ENCODE measurements at places on chromosomes 2 and 18.

DNA sequence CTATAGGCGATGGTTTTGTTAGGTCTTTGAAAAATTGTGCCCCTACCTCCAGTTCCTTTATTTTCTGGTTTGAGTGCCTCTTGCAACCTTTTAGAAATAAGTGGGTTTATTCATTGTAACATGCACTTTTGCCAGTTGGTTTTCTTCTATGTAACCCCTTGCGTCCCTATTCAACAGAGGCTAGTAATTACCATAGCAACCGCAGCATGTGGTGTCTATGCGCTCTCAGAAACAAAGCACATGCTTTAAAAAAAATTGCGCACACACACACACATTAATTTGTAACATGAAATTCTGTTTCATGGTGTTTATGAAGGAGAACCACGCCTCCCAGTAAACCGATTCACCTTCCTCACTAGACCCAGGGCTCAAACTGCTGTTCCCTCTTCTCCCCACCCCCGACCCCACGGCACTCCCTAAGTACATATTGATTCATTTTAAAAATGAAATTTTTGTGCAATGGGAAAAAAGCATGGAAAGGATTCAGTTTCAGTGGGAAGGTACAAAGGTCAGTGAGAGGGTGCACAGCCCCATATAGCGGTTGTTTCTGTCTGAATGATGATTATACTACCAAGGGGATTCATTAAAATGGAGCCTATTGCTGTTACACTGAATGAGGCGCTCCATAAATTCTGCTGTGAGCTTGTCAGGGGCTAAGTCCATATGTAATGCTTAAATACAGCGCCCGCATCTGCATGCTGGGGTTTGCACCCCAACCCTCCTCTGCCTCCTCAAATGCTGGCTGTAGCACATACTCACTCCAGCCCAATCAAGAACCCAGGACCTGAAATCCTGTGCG is 206.9 kb downstream of the ICOS start:
- DNase-seq = no peak

DNA sequence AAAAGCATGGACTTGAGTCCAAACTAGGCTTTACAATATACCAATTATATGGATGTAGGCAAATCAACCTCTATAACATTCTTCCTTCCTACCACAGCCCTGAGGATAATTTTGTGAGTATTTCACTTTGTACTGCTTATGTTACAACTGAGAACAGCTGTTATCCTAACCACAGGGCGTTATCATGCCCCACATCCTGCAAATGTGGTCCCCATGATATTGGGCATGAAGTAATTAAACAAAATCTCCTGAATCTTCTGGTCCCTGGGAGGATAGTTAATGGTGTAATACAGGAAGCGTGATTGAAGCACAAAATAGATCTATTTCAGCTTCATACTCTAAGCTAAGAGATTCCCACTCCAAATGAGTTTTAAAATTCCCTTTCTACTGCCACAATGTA is 223.6 kb downstream of the CDH20 start:
- DNase-seq = no peak

DNA sequence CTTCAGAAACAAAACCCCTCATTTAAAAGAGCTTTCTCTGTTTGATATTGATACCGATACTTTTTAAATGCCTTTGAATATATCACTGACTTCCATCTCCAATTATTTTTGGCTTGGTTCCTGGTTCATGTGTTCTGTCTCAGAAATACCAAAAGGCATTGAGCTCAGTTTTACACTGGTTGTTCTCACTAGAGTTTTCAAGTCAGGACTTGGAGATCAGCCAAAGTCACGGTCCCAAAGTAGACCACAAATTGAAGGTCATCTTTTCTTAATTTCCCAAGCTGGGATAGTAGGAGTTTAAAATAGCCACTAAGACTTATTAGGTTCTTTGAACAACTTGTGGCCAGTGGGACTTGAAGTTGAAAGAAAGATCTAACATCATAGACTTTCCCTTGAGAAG is 24.2 kb downstream of the DHRS9 start:
- DNase-seq = no peak

GRCh38 chr2:221243771-221244170 is 328.3 kb downstream of the EPHA4 start:
- DNase-seq = no peak

GRCh38 chr2:209424781-209425470 is 1.1 kb downstream of the MAP2 start:
- no peak for DNase-seq

DNA sequence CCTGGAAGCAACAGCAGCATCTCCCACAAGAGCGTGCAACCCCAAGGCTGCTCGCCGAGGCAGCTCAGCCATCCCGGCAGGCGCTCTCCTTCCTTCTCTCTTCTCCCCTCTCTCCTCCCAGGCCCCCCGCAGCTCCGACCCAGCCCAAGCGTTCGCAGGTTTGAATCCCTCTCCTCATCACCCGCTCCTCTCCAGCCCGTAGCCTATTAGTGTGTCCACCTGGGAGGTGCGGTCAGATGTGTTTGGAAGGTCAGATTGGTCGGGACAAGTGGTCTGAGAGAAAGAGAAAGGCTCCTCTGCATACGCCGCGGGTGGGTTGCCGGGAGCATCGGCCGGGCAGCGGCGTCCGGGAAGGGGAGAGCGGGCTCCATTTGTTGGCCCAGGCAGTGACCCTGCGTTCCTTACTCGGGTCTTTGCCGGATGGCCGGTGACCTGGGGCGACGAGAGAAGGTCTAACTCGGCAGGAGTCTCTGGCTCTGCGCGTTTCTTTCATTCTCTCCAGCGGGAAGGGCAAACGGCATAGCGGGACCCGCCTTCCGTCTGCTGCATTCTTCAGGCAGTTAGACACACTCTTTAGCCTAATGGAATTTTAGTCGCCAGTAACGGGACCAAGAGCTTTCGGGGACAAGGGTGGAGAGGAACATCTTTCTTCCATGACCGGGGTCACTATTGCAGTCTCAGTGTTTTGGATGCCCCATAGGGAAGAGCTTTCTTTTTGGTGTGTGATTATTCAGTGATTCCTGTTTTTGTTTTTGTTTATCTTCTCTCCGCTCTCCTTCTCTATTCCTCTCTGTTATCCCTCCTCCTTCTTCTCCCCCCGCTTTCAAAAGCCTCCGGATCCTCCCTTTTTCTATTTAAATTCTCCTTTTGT is 1.1 kb upstream of the TMEFF2 start:
- DNase-seq = no peak

DNA sequence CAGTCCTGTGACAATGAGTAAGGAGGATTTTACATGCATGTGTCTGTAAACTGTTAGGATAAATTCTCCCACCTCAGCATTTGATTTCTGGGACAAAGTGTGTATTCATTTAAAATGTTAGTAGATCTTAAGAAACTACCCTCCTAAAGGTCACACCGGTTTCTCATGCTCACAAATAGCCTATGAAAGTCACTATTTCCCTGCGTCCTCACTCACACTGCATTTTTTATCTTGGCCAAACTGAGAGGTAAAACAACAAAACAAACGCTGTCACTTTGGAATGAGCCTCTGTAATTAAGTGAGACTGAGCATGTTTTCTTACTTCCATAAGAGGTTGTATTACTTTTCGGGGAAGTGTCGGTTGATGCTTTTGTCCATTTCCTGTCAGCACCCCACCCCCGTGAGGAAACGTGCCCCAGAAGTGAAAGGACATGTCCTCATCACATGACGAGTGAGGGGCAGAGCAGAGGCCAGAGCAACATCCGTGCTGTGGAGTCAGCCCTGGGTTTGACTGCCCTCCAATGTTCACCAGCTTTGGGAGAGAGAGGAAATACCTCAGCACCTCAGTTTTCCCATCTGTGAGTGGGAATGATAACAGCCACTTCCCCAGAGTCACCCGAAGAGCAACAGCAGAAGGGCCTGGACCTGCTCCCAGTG is 3.1 kb downstream of the GYPC start:
- no peak for DNase-seq

DNA sequence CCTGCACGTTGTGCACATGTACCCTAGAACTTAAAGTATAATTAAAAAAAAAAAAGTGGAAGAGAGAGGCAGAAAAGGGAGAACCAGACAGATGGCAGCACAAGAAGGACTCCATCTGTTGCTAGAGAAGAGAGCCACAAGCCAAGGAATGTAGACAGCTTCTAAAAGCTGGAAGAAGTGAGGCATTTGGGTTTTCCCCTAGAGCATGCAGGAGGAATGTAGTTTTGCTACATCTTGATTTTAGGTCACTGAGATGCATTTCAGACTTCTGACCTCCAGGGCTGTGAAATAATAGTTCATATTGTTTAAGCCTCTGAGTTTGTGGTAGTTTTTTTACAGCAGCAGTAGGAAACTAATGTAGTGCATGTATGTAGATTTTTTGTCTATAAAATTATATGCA is 46.0 kb downstream of the CAVIN2 start:
- no peak for DNase-seq

DNA sequence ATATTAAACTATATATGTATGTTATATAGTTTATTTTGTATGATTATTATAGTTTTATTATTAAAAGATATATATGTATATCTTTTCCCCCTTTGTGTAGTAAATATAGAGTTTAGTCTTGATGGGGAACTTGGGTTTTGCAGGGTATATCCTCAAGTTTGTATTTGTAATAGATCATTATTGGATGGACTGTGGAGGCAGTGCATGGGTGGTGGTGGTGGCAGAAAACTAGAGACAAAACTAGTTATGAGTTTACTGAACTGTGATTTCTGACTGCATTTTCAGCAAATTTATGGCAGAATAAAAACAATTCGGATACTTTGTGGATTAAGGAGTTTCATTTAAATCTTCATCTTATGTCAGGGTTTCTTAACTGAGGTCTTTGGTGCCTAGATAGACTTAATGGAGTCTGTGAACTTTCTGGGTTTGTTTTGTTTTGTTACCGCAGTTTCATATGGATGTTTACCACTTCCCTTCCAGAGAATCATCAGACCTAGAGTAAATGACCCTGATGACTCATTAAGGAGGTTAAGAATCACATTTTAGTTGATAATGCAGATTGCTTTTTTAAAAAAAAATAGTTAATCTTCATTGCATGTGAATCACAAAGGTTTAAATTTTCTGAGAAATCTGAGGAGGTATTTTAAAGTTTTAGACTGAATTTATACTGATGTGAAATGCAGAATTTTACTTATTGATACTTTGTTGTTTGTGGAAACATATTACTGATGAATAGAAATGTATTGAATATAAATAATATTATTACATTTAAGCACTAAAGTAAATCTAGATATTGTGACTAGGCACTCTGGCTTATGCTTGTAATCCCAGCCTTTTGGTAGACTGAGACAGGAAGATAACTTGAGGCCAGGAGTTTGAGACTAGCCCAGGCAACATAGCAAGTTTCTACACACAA is 14.5 kb downstream of the EPC2 start:
- no peak for DNase-seq

- DNase-seq = no peak
Observed at GRCh38 chr18:7789856-7790552, 222.9 kb downstream of the PTPRM start.

DNA sequence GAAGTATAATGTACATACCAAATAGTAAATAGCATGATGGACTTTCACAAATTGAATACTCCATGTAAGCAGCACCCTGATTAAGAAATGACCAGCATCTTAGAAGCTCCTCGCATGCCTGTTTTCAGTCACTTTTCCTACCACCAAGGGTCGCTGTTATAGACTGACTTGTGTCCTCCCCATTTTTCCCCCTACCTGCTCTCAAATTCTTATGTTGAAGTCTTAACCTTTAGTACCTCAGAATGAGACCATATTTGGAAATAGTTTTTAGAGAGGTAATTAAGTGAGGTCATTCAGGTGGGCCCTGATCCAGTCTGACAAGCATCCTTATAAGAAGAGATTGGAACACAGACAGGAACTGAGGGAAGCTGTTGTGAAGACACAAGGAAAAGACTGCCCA is 125.9 kb downstream of the LYPD6 start:
- no peak for DNase-seq
